ENCODE measurements at places on chromosomes 7 and 10.

DNA sequence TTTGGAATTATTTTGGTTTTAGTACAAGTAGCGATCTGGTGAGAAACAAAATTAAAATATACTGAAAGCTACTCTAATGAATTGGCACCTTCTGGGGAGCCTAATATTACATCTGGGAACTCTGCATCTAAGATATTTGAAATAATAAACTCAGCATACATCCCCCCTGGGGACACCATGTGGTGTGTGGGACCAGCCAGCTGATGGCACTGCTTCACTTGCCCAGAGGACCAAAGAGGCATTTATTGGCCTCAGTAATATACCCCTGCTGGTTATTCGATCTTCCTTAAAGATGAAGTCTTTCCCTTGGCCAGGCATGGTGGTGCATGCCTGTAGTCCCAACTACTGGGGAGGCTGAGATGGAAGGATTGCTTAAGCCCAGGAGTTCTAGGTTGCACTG, 195.1 kb upstream of the AUTS2 start:
- DNase-seq: no peak

DNA sequence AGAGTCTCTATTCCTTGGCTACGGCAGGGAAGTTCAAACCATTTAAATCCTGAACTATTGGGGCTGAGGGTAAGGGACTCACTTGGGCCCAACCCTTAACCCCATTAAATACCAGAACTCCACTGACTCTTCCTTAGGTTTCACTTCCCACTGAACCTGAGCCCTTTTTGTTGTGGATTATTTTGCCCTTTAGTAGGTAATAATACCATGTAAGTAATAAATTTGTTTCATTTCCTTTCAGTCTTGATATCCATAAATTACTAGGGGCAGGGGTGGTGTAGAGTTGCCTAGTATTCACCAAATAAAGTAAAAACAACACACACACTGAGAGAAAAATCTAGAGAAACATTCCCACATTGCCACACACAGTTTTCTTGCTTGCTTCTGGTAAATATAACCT, 352.0 kb downstream of the PCDH15 start:
- DNase-seq: no peak

DNA sequence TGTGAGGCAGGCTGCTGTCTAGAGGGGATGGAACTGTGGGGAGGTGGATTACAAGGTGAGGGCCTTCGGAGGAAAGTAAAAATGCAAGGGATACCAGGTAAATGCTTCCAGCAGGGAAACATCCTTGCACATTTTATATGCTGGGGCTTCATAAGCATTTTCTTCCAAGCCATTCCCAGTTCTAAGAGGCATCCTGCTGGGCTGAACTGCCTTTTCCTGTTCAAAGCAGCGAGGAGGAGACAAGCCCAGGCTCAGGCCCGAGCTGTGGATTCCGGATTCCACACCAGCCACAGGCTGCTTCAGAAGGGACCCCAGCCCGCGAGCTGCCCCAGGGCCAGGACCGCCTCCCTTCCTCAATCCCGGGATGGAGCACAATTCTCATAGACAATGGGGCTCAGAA, 249.7 kb downstream of the TNS3 start:
- DNase-seq: no peak

DNA sequence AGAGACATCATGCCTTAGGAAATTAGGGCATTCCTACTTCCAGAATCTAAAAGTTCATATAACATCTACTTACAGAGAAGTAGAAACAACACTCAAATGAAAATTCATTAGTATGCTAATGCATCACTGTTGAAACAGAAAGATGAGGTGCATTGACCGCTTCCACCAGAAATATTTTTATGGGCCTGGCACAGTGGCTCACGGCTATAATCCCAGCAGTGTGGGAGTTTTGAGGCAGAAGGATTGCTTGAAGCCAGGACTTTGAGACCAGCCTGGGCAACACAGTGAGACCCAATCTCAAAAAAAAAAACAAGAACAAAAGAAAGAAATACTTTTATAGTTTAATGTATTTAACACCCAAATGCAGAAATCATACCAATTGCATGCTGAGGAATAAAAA, 220.9 kb downstream of the SKIDA1 start:
- no peak for DNase-seq

DNA sequence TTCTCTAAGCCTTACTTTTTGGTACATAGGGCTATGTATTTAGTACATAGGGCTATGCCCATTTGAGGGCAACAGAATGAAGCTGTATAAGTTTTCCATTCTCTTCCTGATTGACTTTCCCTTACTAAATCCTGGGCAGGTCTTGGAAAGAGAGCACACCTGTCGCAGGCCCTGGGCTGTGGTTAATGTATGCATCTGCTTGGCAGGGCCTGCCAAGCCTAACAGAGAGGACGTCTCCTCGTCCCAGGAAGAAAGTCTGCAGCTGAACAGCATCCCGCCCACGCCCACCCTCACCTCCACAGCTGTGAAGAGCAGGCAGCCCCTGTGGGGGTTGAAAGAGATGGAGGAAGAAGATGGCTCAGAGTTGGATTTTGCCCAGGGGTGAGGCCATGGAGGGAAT, 8.9 kb upstream of the PVRIG start:
- no peak for DNase-seq
